ENCODE measurements at places on chromosomes 5 and 9. TPM values are rescaled to one million over a fixed set of nuclear protein-coding genes. Genes with fewer than 3 reads are reported as not detected.

DNA sequence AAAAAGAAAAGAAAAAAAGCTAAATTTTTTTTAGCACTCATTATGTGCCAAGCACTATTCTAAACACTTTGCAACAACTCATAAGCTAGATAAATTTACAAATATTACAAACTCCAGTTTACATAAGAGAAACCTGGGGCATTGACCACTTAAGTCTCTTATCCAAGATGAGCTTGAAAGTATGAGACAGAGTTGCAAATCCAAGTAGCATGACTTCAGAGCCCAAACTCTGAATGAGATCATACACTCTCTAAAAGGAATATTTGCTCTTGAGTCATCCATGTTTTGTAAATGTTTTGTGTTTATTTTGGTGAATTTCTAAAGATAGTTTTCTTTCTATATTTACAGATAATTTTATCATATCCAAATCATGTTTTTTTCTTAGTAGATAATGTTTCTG, 4.0 kb upstream of the SHOC1 start:
- DNase-seq = no peak

- no peak for DNase-seq
These were observed 98.3 kb upstream of the FBN2 start for GRCh38 chr5:128636361-128636760.

DNA sequence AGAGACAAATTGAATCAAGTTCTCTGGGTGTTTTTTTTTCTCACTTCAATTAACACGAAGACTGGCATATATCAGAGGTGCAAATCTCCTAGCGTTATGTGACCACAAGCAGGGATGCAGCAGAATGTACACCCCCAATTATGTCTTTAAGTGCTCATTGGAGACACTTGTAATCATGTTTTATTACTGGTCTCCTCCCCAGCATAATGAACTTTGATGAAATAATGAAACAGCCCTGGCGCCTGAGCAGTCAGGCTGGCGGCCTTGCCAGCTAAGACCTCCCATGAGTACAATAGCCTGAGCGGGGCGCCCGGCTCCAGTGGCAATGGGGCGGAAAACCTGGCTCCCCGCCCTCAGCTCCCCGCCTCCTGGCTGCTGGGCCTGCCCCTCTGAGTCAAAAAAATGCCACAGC, 209.4 kb upstream of the MSX2 start:
- DNase-seq = no peak

MED7 gene
- 20.9 TPM for total RNA-seq

SHOC1 gene
- not detected for total RNA-seq

PNPLA7 gene
- total RNA-seq = not detected

KIF12 gene
- 0.36 TPM for total RNA-seq

All from RPMI7951 (cell line).